ENCODE measurements at places on chromosomes 6 and 20.

DNA sequence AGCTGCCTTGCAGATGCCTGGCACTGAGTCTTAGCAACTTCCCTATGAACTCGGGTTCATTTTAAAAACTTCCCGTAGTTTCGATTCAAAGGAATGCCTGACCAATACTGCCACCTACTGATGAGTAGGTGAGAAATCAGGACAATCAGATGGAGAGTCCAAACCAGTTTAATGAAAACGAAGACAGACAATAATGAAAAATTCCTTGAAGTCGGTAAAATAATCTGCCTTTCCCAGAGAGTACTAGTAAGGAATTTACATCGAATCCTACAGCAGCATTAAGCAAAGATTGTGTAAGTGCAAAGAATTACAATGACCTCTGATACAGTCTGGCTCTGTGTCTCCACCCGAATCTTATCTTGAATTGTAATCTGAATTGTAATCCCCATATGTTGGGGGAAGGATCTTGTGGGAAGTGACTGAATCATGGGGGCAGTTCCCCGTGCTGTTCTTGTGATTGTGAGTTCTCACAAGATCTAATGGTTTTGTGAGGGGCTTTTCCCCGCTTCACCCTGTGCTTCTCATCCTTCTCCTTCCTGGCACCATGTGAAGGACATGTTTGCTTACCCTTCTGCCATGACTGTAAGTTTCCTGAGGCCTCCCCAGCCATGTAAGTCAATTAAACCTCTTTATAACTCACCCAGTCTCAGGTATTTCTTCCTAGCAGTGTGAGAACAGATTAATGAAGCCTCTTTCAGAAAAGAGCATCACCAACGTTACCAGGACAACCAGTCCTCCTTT is 134.4 kb downstream of the ARHGAP18 start:
- DNase-seq = no peak

- DNase-seq = no peak
Observed at GRCh38 chr6:131251590-131252199, 116.4 kb downstream of the AKAP7 start.

GRCh38 chr6:89118931-89119330 is 1.1 kb upstream of the SRSF12 start:
- no peak for DNase-seq

GRCh38 chr20:53129563-53129962 is 157.4 kb downstream of the TSHZ2 start:
- DNase-seq = no peak

GRCh38 chr6:56168596-56168995 is 78.8 kb downstream of the COL21A1 start:
- DNase-seq = no peak

DNA sequence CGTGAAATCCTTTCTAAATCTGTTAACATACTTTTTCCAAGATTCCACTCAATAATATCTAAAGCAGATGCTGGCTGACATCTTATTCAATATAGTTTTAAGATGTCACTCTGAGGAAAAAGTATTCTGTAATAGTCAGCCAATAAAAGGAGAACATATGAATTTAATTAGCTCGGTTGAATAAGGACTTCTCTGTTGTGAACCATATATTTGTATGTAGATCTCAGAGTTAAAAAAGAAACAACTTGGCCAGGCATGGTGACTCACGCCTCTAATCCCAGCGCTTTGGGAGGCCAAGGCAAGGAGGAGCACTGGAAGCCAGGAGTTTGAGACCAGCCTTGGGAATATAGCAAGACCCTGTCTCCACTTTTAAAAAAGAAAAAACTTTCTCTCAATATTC is 7.4 kb upstream of the CD24 start:
- DNase-seq = no peak

DNA sequence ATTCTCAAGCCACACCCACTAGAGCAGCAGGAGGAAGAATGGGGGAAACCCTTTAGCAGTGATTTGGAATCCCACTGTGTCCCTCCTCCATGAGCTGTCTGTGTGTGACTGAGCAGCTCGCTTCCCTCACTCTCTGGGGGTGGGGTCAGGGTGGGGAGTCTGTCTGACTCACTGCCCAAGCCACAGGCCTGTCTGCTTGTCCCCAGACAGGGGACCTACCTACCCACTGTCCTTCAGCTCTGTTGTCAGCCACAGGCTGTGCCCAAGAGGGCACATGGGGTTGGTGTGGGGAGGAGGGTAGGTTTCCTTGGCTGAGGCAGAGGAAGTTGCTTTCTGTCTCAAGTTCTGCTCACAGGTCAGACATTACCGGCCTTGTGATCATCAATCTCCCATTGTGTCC is 127.0 kb downstream of the MAFB start:
- no peak for DNase-seq

- DNase-seq = no peak
Observed at GRCh38 chr6:116536216-116536621, 9.3 kb downstream of the TRAPPC3L start.

- DNase-seq = no peak
Observed at GRCh38 chr20:4491643-4492042, 230.1 kb upstream of the PRND start.

GRCh38 chr20:19530006-19530405 is 228.1 kb upstream of the RIN2 start:
- DNase-seq = no peak

GRCh38 chr6:46509063-46509462 is 17.8 kb upstream of the RCAN2 start:
- no peak for DNase-seq
